ENCODE measurements at places on chromosomes 7 and 10.

DNA sequence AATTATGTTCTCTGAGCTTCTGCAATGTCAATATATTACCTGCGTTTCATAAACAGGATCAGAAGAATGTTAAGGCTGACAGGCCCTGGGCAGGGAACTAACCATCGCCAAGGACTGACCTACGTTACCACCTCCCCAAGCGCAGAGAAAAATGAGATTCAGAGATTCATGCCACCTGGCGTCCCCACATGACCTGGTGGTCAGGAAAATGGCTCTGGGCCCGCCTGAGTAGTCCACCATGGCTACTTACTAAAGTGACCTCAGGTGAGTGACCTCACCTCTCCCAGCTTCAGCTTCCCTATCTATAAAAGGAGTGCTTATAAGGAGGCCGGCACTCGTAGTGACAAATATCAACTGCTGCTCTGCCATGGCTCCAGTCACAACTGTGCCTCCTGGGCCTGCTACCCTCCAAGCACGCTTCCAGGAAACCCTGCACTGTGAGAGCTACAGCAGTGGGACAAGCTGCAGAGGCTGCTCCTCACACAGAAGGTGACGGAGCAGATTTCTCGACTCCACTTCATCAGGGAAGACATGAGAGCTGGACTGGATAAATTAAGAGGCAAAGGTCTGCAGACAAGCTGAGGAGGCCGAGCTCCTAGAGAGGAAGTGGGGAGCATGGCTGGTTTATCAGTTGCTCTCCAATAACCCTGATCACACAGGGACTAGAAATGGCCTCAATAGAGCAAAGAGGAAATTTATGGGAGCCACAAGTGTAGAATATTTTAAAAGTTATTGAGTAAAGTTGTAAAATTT is 103.0 kb downstream of the RNF216 start:
- no peak for DNase-seq

DNA sequence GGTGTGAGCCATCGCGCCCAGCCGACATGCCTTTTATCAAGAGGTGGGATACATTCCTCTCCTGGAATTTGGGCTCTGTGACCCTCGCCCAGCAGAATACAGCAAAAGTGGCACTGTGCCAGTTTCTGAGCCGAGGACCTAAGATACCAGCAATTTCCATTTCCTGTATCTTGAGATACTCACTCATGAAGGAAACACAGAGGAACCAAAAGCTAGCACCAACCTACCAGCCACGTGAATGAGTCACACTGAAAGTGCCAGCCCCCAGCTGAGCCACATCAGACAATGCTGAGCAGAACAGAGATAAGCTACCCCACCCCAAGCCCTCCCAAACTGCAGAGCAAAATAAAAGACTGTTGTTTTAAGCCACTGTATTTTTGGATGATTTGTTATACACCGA is 56.3 kb downstream of the CACUL1 start:
- DNase-seq = no peak

GRCh38 chr10:114167985-114168384 is 6.0 kb downstream of the CCDC186 start:
- DNase-seq = no peak

DNA sequence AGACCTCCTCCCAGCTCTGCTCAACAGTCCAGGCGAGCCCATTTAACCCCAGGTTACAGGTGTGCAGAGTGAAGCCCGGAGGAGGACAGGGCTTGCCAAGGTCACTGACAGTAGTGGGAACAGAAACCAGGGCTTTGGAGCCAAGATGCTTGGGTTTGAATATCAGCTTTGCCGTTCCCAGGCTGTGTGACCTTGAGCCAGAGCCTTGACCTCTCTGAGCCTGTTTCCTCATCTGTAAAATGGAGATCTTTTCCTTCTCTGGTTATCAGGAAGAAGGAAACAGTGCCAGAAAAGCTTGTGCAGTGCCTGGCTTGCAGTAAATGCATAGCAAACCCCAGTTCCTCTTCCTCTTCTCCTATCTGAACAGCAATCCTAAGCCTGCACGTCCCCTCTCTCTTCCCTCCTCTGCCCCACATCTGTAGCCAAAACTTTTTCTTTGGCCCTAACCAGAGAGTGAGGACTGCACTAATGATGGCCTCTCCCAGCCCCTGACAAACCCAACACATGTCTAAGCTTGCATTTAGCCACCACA is 21.4 kb upstream of the MLXIPL start:
- no peak for DNase-seq

GRCh38 chr10:44755481-44755880 is 155.7 kb upstream of the TMEM72 start:
- no peak for DNase-seq

- DNase-seq = no peak
These were observed 574 bp upstream of the CPED1 start for GRCh38 chr7:120987683-120988590.

DNA sequence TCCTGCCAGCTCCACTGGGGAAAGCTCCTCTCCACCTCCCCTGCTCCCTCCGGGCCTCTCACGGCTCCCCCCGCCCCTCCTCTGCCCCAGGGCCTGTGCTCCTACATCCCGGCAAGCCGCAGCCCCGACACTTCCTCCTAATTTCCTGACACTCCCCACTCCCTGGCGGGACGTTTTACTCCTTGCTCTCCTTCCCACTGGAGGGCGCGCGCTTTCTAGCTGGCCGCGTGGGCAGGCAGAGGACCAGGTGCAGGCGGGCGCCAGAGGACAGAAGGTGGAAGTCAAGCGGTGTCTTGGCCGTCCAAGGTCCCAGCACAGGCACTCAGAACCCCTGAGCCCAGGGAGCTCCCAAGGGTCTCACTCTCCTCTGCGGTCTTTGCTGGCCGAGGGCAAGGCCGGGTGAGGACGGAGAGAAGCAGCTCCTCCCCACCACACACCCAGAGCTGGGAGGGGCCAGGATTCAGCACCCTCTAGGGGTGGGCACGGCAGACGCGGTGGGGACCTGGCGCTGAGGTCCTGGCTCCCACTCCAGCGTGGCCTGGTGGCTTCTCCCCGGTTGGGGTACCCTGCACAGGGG is 19.1 kb downstream of the ADAM8 start:
- no peak for DNase-seq

DNA sequence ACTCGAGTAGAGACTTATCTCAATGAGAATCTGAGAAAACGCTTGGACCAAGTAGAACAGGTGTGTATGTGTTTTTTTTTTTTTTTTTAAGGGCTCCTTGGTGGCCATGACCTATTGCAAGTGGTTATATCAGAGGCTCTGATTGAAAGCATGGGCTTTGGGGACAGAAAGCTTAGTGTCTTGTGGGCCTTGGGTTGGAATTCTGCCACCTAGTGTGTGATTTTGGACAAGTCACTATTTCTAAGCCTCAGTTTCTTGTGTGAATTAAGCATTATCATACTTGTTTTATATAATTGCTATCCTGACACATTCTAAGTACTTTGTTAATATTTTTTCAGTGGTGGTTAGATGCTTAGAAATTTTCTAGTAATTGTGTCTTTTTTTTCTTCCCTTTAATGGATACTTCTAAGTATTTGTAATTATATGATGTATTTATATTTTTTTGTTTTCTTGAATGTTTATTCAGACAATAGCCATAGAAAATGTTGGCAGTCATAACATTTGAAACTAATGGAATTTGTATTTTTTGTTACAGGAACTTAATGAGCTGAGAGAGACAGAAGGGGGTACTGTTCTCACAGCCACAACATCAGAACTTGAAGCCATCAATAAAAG is 33.1 kb downstream of the SMC3 start:
- DNase-seq = no peak

- DNase-seq = no peak
These were observed 14.5 kb upstream of the GPR37 start for GRCh38 chr7:124780056-124780455.

GRCh38 chr10:48383393-48383792 is 76.9 kb downstream of the MAPK8 start:
- no peak for DNase-seq

DNA sequence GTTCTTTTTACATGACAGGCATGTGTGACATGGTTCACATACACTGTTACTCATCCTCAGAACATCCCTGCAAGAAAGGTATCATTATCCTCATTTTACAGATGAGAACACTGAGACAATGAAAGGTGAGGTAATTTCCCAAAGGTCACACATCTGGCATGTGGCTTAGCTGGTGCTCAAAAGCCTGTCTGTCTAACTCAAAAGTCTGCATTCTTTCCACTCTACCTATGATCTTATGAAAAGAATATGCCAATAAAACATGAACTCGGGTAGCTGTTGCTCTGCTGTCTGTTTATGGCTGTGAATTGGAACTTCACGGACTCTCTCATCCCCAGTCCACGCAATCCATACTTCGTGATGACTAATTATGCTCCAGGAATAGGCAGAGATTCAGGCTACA is 79.0 kb upstream of the ODAD2 start:
- no peak for DNase-seq

GRCh38 chr10:86234107-86234506 is 132.5 kb downstream of the GRID1 start:
- DNase-seq = no peak

DNA sequence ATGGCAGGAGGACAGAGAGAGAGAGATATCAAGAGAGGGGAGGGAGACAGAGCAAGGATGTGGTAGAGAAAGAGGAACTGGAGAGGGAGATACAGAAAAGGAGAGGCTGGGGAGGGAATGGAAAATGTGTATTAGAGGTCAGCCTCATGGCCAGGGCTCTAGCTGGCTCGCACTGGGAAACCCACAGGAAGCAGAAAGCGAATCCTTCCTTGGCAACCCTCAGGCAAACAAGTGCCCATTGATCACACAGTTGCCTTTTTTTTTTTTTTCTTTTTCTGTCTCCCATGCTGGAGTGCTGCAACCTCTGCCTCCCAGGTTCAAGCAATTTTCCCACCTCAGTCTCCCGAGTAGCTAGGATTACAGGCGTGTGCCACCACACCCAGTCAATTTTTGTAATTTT is 391.2 kb downstream of the TYW1 start:
- DNase-seq = no peak

GRCh38 chr10:74088722-74089121 is 61.9 kb downstream of the AP3M1 start:
- no peak for DNase-seq

DNA sequence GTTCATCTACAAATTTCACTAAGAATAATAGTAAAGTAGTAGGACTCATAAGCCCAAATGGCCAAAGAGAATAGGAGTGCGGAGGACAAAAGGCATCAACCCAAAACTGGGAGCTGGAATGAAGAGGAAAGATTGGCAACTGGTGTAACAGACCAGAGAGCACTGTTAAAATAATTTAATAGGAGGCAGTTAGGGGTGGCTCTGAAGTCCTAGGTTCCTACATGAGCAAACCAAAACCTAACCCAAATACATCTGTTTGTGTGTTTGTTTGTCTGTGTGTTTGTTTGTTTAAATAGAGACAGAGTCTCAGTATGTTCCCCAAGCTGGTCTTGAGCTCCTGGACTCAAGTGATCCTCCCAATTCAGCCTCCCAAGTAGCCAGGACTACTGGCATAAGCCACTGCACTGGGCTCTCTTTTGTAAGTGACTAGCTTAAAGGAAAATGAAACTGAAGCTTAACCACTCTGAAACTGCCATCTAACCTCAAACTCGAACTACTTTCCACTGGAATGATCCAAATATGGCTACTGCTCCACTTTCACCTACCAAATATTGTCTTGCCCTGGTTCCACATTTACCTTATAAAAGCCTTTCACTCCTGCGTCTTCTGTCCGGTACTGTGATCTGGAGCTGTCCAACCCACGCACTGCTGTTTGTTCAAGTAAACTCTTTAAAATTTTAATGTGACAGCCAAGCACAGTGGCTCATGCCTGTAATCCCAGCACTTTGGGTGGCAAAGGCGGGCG is 94.9 kb downstream of the AKR1D1 start:
- no peak for DNase-seq

GRCh38 chr7:21426286-21427181 is 1.3 kb upstream of the SP4 start:
- DNase-seq = no peak

- no peak for DNase-seq
These were observed 217.2 kb upstream of the HDAC9 start for GRCh38 chr7:18278316-18278715.

- DNase-seq = no peak
These were observed 889 bp upstream of the GPR15LG start for GRCh38 chr10:84172467-84173356.

DNA sequence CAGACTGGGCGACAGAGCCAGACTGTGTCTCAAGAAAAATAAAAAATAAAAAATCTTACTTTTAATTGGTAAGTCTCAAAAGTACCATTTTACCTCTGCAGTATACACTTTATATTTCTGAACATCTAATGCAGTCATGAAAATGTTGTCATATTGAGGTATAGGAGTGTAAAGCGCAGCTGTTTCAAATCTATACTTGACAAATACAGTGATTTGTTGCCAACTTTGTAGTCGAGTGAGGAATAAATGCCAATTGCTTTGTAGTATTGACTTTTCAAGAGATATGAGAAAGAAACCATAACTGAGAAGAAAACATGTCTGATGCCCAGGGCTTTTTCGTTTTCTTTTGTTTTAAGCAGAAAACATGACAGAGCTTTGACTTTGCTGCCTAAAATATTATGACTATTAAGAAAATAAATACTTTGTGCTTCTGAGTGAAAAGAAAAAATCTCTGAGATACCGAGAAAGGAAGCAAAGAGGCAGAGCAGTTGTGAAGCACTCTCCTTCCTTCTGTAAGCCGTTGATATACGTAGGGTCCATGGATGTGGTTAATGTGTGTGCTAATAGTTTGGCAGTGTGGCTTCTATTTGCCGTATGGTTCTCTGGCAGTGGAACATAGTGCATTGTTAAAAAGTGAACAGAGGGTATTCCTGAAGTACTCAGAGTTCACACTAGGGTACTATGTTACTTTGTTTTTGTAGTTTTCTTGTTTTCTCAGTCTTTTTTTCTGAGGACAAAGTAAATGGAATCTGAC is 38.2 kb downstream of the AVL9 start:
- no peak for DNase-seq

- no peak for DNase-seq
These were observed at the start of the genes ACTR3C and LRRC61 for GRCh38 chr7:150322833-150323681. ACTR3C (minus strand) TSS chr7:150323545; CDS start chr7:150295296, 28,249 bp downstream. LRRC61 (plus strand) TSS chr7:150323355; CDS start chr7:150336862, 13,507 bp downstream.

- DNase-seq = no peak
These were observed 89.7 kb upstream of the ZPBP start for GRCh38 chr7:50182759-50183158.

- DNase-seq = no peak
These were observed 60.8 kb upstream of the MEOX2 start for GRCh38 chr7:15747301-15747700.

DNA sequence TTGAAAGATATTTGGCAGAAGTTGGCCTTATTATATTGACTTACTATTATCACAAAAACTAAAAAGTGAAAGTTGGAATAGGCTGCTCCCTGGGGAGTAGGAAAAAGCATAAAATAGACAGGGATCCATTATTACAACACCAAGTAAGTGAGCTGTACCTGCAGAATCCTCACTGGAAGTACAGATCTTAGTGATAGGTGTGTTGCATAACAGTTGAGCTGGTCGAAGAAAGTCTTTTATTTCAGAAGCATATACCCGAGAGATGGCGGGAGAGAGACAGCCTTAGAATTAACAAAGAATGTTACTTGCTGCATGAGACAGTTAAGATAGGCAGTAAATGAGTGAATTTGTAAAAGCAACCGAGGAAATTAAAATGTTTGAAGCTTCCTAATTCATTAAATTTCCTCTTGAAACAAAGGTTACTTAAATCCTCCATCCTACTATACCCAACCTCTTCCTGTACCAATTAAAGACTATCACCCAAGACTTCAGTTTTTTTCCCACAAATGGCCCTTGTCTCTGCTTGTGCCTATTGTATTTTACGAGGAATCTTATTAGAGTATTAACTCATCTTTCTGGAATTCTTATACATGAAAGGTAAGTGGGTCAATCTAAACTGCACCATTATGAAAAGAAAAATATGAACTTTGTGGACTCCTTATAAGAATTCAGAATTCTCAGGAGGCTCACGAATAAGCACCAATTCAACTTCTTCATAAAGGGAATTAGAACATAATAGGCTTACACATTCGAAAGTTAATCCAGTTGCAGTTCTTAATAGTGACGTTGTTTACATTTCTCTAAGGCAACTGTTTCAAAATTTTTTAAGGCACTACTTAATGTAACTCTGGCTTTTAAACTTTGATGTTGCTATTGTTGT is 56.2 kb downstream of the CREM start:
- no peak for DNase-seq

Measured in cortex of kidney (tissue), 1 donor.